Erythroblast (primary cell): ENCODE measurements at places on chromosomes 4 and X.

GRCh38 chrX:138928737-138929459 lies 217.4 kb upstream of the FGF13 start:
- no peak for DNase-seq

GRCh38 chr4:72555377-72555831 lies 13.6 kb downstream of the ADAMTS3 start:
- peak; percentile 48 for DNase-seq

DNA sequence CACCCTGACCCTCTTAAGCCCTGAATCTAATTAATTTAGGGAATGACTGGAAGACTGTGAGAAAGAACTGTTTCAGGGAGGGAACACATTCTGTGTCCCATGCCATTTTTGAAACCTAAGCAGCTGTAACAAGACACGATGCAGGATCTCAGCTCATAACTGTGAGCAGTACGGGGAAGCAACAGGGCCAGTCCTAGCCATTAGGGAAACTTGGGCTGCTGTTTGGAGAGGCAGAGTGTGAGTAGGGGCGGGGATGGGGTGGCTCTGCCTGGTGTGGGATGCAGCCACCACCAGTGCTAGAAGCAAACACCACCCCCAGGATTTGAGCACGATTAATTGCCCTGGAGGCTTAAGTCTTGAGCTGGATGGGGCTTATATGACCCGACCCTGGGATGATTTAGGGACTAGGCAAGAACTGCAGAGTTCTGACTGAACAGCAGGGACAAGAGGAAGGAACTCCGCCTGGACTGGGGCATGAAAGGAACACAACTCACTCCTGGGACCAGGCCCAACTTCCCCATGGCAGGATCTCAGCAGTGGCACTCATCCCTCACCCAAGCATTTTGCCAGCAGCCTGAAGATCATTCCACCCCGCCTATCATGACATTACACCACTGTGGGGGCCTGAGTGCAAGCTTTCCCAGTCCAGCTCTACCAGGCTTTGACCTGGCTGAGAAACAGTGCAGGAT lies 43.1 kb downstream of the ATRX start:
- DNase-seq, result no peak

GRCh38 chr4:131381055-131381454 lies 1768.0 kb upstream of the PCDH10 start:
- DNase-seq, result no peak

DNA sequence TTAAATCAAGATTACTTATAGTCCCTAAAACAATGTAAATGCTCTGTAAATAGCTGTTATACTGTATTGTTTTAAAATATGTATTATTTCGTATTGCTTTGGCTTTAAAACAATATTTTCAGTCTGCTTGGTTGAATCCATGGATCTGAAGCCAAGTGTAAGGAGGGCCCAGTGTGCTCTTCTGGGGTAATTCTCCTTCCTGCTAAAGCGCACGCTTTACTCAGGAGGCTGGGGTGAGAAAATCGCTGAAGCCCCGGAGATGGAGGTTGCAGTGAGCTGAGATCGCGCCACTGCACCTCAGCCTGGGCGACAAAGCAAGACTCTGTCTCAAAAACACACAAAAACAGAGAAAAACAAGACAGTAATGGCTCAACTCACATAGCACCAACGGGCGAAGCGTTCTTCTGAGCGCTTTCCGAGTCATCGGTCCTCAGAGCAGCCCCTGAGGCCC lies 391 bp upstream of the IDUA start:
- DNase-seq, result no peak

GRCh38 chrX:16654093-16654492 lies 4.1 kb downstream of the S100G start:
- DNase-seq, result no peak

GRCh38 chr4:118749347-118749988 lies 64.3 kb downstream of the METTL14 start:
- DNase-seq, result no peak

DNA sequence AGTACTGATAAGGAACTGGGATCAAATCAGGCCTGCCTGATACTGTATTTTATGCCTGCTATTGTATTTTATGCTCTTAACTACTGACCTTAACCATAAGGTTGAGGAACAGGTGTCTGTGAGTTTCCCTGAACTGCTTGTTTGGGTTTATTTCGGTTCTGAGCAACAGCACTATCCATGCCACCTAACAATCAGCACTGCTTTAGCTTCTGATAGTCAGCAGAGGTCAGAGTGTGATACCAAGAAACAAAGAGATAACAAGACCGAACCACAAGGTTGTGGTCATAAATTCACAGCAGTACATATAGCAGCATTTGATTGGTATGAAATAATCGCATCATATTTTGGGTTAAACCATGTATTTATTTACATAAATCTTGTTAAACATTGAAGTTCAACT lies 362.2 kb downstream of the FGF13 start:
- no peak for DNase-seq

- DNase-seq, result no peak
Observed at GRCh38 chr4:190018201-190018920, 8.7 kb downstream of the FRG2 start.

GRCh38 chrX:21606002-21606401 lies 52.1 kb downstream of the KLHL34 start:
- DNase-seq, result no peak

DNA sequence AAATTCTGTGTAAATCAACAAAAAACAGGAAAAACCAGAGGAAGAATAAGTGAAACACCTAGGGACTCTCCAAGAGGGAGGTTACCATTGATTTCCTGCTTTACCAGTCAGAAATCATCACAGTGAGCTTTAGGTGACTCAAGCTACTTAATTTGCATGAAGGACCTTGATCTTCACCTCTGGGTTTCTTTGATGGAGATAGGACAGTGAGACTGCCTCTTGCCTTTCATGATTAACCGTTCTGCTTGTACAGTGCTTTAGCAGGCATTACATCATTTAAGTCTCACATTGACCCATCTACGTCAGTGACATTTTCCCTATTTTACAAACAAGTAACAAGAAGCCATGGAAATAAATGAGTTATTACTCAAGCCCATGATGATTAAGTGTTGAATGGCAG lies 3.4 kb upstream of the GK start:
- peak; percentile 1 for DNase-seq

GRCh38 chrX:119729408-119730201 lies 28.8 kb upstream of the SOWAHD start:
- peak; percentile 77 for DNase-seq

DNA sequence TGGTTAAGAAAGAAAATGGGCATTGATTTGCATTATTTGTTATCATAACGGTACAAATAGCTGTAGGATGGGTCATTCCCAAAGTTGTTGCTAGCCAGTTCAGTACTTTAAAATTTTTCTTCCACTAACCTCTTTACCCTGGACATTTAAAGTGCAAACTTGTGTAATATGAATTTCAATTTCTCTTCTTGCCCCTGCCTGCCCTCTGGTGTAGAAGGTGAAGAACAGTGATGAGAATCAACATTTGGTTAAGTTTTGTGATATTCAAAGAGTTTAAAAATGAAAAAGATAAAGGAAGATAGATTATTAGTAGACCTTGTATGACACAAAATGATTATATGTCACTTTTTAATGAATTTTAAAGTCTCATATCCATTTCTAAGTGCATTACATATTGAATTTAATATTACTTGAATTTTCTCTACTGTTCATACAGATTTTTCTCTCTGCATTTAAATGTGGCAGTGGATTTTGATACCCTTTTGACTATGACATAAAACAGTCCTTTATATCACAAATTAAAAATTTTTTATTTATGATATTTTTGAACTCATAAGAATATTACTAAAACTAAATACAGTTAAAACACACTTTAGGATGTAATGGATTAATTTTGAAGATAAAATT lies 337.7 kb downstream of the BMPR1B start:
- no peak for DNase-seq

DNA sequence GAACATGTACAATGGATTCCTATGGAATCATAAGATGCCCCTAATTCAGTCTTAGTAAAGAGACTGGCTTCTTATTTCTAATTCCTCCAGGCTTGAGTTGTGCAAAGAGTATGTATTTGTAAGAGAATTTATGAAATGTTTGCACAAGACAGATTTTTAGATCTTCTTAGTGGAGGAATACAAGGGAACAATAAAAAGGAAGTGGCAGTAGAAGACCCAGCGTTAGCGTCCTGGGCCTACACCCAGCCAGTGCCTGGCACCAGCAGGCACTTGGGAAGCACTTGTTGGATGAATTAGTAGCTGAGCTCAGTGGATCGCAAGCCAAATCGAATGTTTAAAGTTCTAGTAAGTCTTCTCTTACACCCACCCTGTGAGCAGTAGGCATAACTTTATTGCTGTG lies 157.4 kb downstream of the PTTG2 start:
- DNase-seq, result no peak

DNA sequence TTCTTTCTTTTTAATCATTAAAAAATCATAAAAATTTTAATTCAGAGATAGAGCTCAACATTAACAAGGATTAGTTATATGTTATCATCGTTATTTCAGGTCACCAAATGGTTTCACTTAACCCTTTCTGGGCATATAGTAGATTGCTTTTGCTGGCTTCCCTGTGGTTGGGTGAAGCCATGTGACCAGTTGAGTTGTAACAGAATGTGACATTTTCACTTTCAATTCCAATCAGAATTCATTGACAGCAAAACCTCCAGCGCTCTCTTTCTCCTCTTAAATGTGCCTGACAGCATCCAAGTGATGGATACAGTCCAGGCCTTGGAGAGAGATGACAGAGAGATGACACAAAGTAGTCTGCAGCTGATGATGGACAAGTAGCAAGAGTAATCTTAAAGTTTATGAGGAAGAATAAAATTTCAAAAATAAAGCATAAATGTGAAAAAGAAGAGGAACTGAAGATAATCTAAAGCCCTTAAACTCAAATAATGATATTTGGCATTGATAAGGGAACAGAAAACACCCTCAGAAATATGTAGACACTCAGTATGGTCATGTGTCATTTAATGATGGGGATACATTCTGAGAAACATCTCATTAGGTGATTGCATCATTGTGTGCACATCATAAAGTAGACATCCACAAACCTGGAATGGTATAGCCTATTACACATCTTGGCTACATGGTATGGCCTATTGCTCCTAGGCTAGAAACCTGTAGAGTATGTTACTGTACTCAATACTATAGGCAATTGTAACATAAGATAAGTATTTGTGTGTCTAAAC lies 92.3 kb upstream of the QRFPR start:
- DNase-seq, result no peak

- DNase-seq, result no peak
Observed at GRCh38 chrX:63661676-63662075, 123.3 kb downstream of the ARHGEF9 start.

- no peak for DNase-seq
Observed at GRCh38 chr4:119536572-119537528, 91.8 kb downstream of the PDE5A start.

- no peak for DNase-seq
Observed at GRCh38 chrX:112841820-112842157, 1.2 kb upstream of the AMOT start.

- no peak for DNase-seq
Observed at GRCh38 chr4:120025516-120025915, 41.1 kb downstream of the MAD2L1 start.

DNA sequence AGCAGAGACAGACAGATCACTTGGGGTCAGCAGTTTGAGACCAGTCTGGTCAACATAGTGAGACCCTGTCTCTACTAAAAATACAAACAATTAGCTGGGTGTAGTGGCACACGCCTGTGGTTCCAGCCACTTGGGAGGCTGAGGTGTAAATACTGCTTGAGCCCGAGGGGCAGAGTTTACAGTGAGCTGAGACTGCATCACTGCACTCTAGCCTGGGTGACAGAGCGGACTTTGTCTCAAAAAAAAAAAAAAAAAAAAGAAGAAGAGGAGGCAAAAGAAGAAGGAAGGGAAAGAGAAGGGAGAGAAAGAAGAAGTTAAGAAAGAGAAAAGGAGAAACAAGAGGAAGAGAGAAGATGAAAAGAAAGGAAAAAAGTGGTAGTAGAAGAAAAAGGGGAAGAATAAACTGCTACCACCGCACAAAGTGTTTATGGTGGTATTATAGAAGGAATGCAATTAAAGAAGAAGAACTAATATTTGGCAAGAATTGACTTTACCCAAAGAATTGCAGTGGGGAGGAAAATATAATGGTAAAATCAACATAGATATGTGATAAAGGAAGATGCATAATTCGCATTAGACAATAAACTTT lies 19.6 kb upstream of the NSUN7 start:
- no peak for DNase-seq

GRCh38 chr4:140837736-140838135 lies 81.6 kb upstream of the TBC1D9 start:
- no peak for DNase-seq

DNA sequence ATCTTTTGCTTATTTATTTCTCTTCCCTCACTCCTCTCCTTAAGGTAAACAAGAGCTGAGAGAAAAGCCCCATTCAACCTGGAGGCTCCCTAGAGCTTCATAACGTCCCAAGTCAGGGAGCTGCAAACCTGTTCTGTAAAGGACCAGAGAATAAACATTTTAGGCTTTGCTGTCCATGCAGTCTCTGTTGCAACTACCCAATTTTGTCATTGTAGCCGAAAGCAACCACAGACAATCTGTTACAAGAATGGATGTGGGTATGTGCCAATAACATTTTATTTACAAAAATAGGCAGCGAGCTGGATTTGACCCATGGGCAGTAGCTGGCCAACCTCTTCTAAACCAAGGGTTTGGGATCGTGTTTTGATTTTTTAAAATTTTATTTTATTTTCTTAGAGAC lies 71.3 kb upstream of the TBL1X start:
- DNase-seq, result no peak

DNA sequence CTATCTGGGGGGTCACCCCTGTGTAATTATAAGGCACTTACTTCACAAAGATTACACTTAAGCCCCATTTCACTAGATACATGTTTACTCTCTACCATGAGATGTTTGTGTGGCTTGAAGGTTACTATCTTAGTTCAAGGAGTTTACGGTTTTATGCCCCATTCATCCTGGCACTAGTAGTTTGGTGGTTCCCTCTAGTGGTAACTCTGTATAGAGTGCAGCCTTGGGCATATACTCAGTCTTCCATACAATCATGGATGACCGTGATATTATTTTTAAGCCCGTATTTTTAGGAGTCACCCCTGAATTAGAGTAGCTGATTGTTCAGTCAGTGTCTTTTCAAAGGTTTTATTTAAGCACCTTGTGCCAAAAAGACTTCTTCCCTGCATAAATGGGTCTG lies 109.9 kb upstream of the FAM47C start:
- peak; percentile 0 for DNase-seq

- DNase-seq, result no peak
Observed at GRCh38 chrX:3312109-3312508, 34.3 kb downstream of the MXRA5 start.

DNA sequence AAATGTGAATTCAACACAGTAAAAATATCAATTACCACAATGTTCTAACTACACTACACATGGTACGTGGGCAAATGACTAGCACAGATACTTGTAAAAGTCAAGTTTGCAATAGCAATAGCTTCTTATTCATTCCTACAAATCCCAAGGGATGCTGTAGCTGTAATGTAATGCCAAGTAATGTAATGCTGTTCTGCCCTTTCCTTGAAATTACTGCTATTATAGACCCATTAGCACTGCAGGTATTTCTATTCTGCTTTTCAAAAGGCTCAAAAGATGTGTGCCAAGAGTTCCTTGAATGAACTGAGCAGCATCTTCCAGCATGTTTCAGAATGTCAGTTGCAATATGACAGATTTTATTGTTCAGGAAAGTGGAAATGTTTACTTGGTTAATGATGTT lies 129.9 kb upstream of the BANK1 start:
- no peak for DNase-seq
